ENCODE measurements at places on chromosomes 4 and X.

DNA sequence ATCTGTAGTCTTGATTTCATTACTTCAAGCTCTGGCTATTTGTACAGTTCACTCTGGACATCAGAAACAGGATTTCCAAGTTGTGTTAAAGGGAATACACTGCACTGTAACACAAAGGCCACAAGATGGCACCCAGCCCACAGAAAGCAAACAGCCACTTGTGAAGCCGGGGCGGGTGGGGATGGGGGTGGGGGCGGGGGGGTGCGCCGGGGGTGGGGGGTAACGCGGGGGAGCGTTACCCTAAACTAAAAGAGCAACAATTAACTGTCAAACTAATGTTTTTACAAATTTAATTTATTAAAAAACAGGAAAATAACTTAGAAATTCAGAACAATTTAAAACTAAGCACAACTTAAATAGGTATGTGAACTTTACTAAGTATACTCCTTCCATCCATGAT, 27.3 kb downstream of the PRDX4 start:
- DNase-seq: peak; percentile 12

DNA sequence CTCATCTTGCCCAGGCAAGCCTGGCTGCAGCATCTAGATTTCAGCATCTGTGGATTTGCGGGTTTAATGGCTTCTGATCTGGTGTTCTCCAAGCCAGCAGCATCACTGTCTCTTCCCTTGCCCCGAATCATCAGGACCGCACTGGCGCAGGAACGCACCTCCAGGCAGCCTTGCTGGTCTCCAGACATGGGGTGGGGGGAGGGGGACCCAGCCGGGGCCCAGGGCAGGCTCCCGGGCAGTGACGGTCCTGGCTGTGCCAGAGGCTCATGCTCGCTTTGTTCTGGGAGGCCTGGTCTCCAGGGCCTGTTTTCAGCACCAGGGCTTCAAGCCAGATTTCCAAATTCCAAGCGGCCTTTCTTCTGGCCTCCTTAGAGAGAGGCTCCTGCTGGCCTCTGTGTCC, 4.9 kb downstream of the CFAP99 start:
- DNase-seq: no peak

- no peak for DNase-seq
Measured at GRCh38 chr4:76953956-76954355, 4.4 kb downstream of the SEPTIN11 start.

- DNase-seq: no peak
Measured at GRCh38 chr4:116438417-116438816, 647.0 kb downstream of the TRAM1L1 start.

- DNase-seq: no peak
Measured at GRCh38 chrX:153623310-153624029, 23.5 kb upstream of the DUSP9 start.

DNA sequence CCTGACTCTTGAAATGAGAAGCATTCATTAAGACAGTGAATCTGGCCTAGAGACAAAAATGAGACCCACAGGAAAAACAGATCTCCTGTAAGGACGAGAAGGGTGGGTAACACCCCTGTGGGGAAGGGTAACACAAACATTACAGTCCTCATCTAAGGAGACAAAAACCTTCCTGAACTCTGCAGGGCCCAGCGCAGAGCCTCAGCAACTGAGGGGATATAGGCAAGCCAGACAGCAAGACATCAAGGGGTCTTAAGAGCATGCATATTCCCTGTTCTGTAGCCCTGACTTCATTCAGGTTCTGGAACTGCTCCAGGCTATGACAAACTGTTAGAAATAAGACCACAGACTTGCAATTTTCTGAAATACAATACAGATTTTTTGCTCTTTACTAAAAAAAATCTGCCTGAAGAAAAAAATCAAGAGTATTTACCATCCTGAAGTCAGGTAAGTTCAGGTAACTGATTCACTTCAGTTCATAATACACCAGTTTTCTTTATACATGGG, 15.5 kb downstream of the COX18 start:
- DNase-seq: no peak

- DNase-seq: no peak
Measured at GRCh38 chrX:150360331-150360730, 2.8 kb upstream of the MAMLD1 start.

DNA sequence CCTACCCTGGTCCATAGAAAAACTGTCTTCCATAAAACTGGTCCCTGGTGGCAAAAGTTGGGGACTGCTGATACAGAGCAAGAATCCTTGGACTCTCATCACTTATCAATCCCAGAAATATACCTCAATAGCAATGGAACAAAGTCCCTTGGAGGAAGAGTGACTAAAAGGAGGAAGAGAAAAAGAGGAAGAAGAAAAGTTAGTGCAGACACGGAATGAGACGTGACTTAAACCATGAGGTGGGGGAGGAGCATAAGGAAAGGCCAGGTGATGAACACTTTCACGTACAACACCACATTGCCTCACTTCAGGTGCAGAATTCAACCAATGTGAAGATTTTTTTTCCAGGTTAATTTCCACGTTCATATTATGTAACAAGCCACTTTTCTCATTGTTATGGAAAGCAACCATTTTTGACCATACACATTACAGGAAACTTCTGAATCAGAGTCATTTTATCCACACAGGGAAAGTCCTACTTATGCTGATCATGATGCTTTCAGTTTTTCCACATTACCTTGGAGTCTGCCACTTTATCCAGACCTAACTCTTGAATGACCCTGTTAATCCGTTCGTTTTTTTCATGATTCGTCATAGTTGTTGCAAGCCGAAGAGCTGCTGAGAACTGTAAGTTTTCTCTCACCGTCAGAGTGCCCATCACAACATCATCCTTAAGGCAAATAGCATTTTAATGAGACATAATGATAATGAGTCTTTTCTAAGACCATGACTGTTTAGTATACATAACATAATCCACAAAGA, 27.7 kb downstream of the ABCG2 start:
- DNase-seq: no peak

DNA sequence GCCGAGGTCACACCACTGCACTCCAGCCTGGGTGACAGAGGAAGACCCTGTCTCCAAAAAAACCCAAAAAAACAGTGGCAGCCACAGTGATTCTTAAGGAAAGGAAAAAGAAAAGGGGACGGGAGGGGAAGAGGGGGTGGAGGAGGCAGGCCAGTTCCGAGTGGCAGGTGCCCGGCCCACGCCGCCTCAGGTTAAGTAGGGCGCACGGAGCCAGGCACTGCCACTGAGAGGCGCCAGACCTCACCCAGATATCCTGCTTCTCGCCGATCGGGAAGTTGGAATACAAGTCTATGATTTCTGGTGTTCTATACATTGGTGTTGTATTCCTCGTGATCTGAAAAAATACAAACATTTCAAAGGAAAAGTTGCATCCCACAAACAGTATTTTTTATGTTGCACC, 35.9 kb downstream of the GAK start:
- DNase-seq: no peak
